Fibroblast of skin of scalp (primary cell): ENCODE measurements at places on chromosomes 16 and 17.

DNA sequence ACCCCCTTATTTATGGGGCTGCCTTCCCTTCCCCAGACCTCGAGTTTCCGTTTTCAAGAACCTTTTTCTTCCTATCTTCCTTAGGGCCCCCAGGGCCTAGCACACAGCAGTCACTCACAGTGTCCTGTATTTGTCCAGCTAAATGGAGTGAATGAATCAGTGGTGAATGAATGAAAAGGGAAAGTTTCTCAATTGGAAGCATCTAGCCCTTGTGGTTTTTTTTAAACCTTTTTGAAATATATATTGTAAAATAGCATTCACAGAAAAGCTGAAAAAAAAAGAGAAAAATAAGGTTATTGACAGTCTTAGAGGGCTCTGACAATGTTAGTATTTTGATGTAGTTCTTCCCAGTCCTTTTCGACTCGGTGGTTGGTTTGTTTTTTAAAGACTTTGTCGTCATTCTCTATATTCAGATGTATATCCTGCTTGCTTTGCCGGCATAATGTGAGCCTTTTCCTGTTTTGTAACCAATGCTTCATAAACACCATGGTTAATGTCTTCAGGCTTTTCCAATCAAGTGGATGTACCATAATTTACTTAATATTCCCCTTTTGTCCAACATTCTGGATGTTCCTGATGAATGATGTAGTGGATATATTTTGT lies 45.3 kb downstream of the RAI1 start:
- DNase-seq = no peak

GRCh38 chr16:71843572-71843971 lies 2.2 kb upstream of the ATXN1L start:
- DNase-seq = no peak

DNA sequence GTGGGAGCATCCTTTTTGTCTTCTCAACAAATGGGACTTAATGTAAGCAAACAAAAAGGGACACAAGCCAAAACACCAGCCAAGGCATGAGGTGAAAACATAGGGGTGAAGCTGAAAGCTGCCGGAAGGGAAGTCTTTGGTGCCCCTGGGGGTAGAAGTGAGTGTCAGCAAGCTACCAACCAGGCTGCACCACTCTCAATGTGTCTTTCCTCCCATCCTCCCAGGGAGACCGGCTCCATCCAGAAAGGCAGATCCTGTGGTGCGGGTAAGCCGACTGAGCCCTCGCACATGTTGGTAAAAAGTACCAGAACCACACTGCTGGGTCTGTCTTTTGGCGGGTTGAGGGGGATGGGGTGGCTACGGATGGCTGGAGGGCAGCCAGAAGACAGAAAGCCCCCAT lies 52.0 kb upstream of the SREBF1 start:
- DNase-seq = peak; percentile 33

- DNase-seq = peak; percentile 2
Measured at GRCh38 chr16:56041556-56042140, 149.6 kb upstream of the GNAO1 start.

- no peak for DNase-seq
Measured at GRCh38 chr17:81575836-81576235, 23.7 kb upstream of the FAAP100 start.

DNA sequence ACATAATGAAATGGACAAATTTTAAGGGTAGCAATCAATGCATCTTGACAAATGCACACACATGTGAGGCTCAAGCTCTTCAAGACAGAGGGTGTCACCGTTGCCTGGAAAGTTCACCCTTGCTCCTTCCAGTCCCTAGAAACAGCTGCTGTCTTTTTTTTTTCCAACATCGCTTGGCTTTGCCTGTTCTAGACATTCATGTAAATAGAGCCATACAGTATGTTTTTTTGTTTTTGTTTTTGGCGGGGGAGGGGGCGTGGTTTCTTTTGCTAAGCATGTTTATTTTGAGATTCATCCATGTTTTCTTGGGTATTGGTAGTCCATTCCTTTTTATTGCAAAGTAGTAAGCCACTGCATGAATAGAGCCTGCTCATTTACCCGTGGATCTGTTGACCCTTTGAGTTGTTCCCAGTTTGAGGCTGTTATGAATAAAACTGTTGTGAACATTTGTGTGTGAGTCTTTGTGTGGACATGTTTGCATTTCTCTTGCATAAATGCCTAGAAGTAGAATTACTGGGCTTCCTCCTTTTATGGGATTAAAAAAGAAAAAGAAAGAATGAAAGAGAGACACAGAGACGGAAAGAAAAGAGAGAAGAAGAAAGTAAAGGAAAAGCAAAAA lies 78.4 kb downstream of the NT5M start:
- DNase-seq = no peak
